ENCODE measurements at places on chromosomes 4 and X.

GRCh38 chrX:124548571-124548970 is 202.2 kb downstream of the SH2D1A start:
- no peak for DNase-seq

DNA sequence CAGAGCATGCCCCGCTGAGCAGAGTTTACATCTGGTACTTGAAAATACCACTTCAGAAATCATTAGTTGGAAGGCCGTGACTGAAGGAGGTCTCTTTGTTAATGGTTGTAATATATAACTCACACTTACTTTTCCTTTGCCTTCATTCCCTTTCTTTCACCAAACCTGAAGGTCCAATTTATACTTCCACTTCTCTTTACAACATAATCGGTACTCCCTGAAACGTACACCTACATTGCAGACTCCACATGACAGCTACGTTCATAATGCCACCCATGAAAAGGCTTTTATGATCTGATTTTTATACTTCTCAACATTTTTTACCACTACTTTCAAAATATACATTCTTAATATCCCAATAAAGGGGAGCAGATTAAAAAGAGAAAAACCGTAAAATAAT is 298.7 kb downstream of the C4orf33 start:
- DNase-seq, result no peak

GRCh38 chr4:107148904-107149303 is 112.8 kb upstream of the DKK2 start:
- no peak for DNase-seq

- DNase-seq, result no peak
Measured at GRCh38 chrX:132470831-132471230, 18.0 kb downstream of the MBNL3 start.

- DNase-seq, result no peak
Measured at GRCh38 chr4:137090951-137091350, 441.3 kb downstream of the PCDH18 start.

DNA sequence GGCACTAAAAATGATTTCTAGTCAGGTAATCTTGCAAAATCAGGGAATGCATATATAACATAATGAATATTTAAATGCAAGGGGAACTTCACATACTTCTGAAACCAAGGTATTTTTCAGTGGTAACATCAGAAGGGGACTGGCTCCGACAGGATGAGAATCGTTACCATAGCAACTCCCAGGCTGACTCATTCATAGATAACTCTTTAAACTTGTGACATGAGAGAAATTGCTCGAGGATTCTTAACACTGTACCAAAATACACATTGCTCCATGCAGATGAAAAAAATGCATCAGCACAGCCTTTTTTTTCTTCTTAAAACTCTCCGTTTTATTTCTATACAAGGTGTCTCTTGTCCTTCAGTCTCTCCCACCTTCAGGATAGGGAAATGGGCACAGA is 114.3 kb downstream of the GABRB1 start:
- peak; percentile 50 for DNase-seq

- no peak for DNase-seq
Measured at GRCh38 chr4:55887594-55887993, 34.1 kb downstream of the EXOC1 start.
